Activated naive CD8-positive, alpha-beta T cell treated with anti-CD3 and anti-CD28 coated beads for 36 hours (primary cell): ENCODE measurements at places on chromosomes 1 and 21. TPM values are rescaled to one million over a fixed set of nuclear protein-coding genes. Genes with fewer than 3 reads are reported as not detected.

- H3K27me3 ChIP-seq: peaks cover 5% of the 10 kb centered on the region
- no peak for DNase-seq
- H3K4me1 ChIP-seq: peaks cover 33% of the 10 kb centered on the region
- no peak overlapping the region for H3K27ac ChIP-seq
- no peak overlapping the region for H3K4me3 ChIP-seq
Observed at GRCh38 chr1:91801496-91802115, 84.3 kb downstream of the TGFBR3 start.

- no peaks in the 10 kb centered on the region for H3K4me1 ChIP-seq
- no peaks in the 10 kb centered on the region for H3K36me3 ChIP-seq
- peaks cover 3% of the 10 kb centered on the region for H3K27me3 ChIP-seq
- no peak overlapping the region for H3K4me3 ChIP-seq
Observed at GRCh38 chr1:50129201-50129600, 20.5 kb downstream of the ELAVL4 start.

GRCh38 chr1:18957532-18958300, 1.2 kb upstream of the IFFO2 start:
- H3K36me3 ChIP-seq: peaks cover 7% of the 10 kb centered on the region
- H3K27me3 ChIP-seq: peaks cover 5% of the 10 kb centered on the region
- DNase-seq: no peak
- H3K4me3 ChIP-seq: peak overlapping the region; percentile 86
- H3K4me1 ChIP-seq: peaks cover 38% of the 10 kb centered on the region
- H3K27ac ChIP-seq: no peak overlapping the region

DNA sequence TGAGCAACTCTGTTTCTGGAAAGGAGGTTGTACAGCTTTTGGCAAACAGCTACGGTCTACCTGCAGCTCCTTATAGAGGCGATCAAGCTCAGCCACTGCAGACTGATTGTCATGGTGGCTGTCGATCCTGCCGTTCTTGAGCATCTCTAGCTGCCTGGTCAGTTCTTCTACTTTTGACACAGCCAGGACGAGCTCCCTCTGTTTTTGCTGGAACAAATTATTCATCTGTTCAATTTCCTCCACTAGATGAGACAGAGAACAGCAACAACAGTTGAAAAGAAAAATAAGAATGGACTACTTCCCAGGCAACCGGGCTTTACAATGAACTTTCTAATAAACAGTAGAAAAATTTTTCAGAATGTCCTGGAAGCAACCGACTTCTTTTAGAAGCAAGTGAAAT, 42.5 kb downstream of the TP53BP2 start:
- H3K27ac ChIP-seq: no peak overlapping the region
- no peak overlapping the region for H3K4me3 ChIP-seq
- no peaks in the 10 kb centered on the region for H3K4me1 ChIP-seq
- H3K27me3 ChIP-seq: no peaks in the 10 kb centered on the region
- DNase-seq: no peak

- no peak overlapping the region for H3K4me3 ChIP-seq
- H3K27me3 ChIP-seq: peaks cover 2% of the 10 kb centered on the region
- DNase-seq: no peak
- H3K4me1 ChIP-seq: peaks cover 24% of the 10 kb centered on the region
Observed at GRCh38 chr1:32977546-32978087, 13.0 kb upstream of the RNF19B start.

DNA sequence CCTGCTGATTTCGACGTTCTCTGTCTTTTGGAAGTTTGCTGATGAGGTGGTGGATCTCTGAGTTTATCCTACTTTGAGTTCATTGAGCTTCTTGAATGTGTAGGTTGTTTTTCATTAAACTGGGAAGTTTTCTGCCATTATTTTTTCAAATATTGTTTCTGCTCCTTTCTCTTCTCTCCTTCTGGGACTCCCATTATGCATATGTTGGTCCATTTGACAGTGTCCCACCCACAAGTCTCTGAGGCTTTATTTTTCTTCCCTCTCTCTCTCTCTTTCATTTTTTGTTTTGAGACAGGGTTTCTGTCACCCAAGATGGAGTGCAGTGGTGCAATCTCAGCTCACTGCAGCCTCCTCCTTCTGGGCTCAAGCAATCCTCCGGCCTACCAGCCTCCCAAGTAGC, 11.7 kb downstream of the TNFRSF18 start:
- peaks cover 1% of the 10 kb centered on the region for H3K4me1 ChIP-seq
- no peak overlapping the region for H3K4me3 ChIP-seq
- H3K27me3 ChIP-seq: no peaks in the 10 kb centered on the region
- no peaks in the 10 kb centered on the region for H3K36me3 ChIP-seq

- no peak overlapping the region for H3K27ac ChIP-seq
- peaks cover 1% of the 10 kb centered on the region for H3K4me1 ChIP-seq
- no peaks in the 10 kb centered on the region for H3K27me3 ChIP-seq
- H3K4me3 ChIP-seq: no peak overlapping the region
- H3K36me3 ChIP-seq: peaks cover 24% of the 10 kb centered on the region
- DNase-seq: no peak
Observed at GRCh38 chr1:85661767-85662166, 46.5 kb downstream of the ZNHIT6 start.

- no peaks in the 10 kb centered on the region for H3K27me3 ChIP-seq
- no peak for DNase-seq
- H3K4me3 ChIP-seq: no peak overlapping the region
Observed at GRCh38 chr21:36847189-36847588, 119.3 kb downstream of the HLCS start.

The RBM11 gene
- total RNA-seq: 6.3 TPM

The RAP1GAP gene
- 0.66 TPM for total RNA-seq
